ENCODE measurements at places on chromosomes 1 and 21.

- peak; percentile 55 for DNase-seq
Observed at GRCh38 chr1:42963378-42964043, 4.8 kb upstream of the SLC2A1 start.

DNA sequence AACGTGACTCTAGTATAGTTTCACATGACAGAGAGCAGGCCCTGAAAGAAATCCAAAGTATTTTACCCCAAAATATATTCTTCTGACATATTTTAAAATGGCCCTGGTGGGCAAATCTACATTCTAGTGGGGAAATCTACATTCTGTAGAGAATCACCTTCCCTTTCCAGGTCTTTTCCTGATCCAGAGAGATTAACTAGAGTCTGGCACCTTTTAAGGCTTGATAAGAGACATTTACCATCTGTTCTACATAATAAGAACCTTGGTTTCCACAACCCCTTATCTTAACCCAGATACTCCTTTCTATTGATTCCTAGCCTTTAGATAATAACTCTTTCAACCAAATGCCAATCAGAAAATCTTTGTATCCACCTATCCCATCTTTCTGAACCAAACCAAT, 17.0 kb upstream of the L1TD1 start:
- no peak for DNase-seq

GRCh38 chr1:14678011-14678638, 79.6 kb downstream of the KAZN start:
- no peak for DNase-seq

DNA sequence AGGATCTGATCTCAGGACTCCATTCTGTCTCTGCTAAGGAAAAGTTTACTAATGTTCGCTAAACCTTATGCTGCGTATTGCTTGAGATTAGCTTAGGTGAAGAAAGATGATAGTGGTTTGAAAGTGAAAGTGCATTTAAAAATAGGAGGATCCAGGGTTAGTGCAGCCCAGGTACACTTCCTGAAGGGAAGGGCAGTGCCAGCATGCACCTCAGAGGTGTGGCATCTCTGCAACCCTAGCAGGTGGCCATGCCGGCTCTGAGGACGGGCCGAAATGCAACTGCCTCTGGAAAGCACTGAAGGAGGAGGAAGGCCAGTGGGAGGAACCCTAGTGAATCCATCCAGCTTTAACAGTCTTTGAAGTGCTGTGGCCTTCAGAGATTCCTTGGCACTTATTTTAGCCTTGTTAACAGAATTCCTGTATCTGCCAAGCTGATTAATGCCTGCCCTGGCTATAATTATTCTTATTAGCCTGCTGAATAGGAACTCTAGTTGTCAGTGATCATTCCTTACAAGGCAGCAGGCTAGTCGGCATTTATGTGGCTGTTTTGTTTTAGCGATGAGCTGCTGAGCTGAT, 5.5 kb downstream of the PTGFRN start:
- no peak for DNase-seq

- DNase-seq: no peak
Observed at GRCh38 chr1:224799083-224799482, 130.4 kb upstream of the DNAH14 start.

GRCh38 chr1:54486907-54487306, 61.1 kb upstream of the ACOT11 start:
- no peak for DNase-seq

- no peak for DNase-seq
Observed at GRCh38 chr1:202645097-202645476, 65.2 kb downstream of the SYT2 start.

- no peak for DNase-seq
Observed at GRCh38 chr1:230100932-230101331, 33.9 kb downstream of the GALNT2 start.

DNA sequence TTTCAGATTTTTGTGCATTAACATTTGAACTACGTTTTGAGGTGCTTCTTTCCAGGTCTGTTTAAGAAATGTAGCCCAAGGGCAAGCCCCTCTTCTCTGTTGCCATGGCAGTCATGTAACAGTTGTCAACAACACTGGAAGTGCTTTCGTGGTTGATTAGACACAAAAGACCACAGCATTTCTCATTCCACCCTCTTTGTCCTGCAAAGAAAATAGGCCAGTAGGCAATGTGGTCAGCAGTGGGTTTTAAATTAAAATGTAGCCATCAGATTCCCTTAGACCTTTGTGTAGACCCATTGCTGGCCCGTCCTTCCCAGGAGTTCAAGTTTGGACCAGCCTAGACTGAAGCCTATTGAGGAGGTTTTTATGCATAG, 35.4 kb downstream of the VANGL1 start:
- no peak for DNase-seq

DNA sequence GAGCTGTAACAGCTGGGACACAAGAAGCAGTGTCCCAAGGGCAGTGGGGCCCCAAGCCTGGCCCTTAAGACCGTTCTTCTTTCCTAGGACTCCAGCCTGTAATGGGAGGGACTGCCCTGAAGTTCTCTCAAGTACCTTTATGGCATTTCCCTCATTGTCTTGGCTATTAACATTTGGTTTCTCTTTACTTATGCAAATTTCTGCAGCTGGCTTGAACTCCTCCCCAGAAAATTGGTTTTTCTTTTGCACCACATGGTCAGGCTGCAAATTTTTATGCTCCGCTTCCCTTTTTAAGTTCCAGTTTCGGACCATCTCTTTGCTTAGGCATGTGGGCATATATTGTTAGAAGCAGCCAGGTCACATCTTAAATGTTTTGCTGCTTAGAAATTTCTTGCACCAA, 3.1 kb upstream of the MROH9 start:
- DNase-seq: no peak

- no peak for DNase-seq
Observed at GRCh38 chr1:236746785-236747184, 48.3 kb upstream of the MTR start.

DNA sequence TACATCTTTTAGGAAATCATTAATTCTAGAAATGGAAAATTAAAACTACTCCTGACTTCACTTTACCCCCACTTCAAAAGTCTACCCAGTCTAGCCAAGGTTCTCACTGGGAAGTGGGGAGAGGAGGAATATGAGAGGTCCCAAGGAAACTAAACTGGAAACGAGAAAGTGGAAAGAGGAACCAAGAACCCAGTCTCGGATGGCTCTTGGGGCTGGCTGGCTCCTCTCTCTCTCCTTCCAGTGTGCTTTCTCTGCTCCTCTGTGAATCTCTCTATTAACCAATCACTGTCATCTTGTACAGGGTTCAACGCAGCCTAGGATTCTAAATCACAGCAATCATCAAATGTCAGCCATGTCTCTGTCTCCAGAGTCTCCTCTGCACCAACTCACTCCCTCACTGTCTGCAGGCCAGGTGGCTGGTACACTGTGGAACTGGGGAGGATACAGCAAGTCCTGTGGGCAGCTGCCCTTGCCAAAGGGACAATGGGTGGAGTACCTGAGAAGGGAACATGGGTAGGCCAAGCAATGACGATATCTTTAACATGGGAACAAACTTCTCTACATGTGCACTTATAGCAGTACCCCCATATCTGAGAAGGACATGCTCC, 33.7 kb downstream of the GNB1 start:
- no peak for DNase-seq

- no peak for DNase-seq
Observed at GRCh38 chr1:195591917-195592672, 1016.1 kb downstream of the KCNT2 start.

DNA sequence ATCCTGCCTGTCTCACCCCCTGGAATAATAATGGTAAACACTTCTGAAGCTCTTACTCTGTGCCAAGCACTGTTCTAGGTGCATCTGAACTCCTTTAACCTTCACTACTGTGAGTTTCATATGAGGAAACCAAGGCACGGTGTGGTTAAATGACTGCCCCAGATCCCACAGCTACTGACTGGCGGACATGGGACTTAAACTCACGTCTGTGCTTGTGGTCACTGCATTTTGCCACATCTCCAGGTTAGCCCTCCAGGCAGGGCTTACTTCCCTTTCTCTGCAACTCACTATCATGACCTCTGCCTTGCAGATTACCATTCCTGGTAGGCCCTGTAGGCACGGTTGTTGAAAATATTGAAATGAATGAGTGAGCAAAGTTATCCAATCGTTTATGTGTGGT, 83.4 kb downstream of the ADSS2 start:
- DNase-seq: no peak

GRCh38 chr1:20466273-20466672, 19.7 kb downstream of the CAMK2N1 start:
- DNase-seq: no peak

DNA sequence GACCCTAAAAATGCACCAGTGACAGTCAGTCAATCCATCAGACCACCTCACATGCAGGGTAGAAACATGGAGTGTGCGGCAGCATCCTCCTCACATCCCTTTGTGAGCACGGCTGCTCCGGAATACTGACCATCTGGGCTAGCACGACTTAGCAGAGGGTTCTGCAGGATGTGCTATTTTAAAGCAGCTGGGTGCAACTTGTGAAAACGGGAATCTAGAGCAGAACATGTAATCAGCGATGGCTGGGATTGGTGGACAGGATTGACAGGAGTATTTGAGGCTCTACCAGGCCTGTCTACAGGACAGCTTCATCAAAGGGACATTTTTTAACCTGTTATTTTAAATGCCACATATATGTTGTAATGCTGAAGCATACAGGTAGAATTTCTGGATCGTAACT, 16.8 kb upstream of the PLEKHM2 start:
- DNase-seq: no peak

DNA sequence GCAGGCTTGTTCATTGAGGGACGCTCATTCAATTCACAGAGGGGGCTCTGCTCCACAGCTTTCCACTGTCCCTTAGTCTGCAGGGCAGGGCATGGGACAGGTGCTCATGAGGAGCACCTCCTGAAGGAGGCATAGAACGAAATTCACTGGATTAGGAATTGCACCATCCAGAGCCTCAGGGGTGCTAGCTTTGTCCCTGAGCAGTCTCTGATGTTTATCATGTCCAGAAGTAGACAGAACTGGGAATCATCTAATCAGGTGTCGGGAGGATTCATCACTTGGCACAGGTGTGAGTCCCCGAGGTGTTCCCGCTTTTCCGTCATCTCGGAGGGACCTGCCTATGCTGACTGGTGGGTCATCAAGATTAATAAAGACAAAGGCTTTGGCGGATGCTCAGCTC, 321.4 kb downstream of the AJAP1 start:
- no peak for DNase-seq

- no peak for DNase-seq
Observed at GRCh38 chr1:39970274-39970673, 15.3 kb downstream of the MFSD2A start.

DNA sequence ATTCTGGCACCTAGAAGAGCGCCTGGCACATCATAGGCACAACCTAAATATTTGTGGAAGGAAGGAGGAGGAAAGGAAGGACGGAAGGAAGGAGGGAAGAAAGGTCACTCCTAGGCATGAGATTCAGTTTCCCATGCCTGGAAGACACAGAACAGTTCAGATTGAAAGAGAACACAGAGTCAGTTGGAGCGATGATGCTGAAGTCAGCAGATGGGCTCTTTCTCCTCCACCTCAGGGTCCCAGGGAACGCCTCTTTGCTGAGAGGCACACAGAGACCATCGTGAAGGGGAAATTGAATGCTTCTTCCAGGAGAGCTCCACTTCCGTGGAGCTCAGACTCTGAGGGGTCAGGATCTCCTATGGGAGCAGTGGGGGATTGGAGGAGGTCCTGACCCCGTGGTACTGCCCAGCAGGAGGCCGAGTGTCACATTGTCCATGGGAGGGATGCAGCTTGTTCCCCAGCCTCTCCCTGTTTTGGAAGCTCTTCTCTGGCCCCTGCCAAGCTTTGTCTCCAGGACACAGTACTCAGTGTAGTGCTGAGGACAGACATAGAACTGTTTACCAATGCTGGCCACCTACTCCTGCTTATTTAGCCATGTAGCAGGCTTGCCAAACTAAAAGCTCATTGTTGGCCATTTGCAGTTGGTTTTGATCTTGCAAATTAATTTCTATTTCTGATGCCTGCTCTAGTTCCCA, 2.4 kb downstream of the MYBPHL start:
- no peak for DNase-seq

GRCh38 chr1:31723828-31724359, 20.1 kb upstream of the COL16A1 start:
- DNase-seq: peak; percentile 57

DNA sequence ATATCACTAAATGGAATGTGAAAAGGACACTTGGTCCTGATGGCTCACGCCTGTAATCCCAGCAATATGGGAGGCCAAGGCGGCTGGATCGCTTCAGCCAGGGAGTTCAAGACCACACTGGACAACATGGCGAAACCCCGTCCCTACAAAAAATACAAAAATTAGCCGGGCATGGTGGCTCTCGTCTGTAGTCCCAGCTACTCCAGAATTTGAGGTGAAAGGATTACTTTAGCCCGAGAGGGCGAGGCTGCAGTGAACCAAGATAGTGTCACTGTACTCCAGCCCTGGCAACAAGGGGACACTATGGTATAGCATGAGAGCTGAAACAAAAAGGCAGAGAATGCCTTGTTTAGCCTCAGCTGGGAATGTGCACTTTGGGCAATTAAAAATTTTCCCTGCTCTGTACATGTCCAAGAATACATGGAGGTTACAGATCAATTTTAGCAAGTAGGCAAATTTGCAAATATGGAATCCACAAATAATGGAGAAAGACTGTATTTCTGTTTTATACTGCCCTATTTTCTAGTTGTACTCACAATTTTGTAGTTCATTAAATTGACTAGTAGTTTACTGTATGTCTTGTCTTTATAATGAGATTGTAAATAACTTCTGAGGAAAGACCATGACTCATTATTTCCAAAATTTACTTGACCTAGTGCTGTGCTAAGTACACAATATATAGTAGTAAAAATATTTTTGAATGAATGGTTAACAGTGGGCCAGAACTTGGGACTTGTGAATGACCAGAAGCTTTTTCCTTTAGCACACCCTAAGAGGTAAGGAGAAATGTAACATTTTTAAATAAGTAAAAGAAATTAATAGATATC, 2.0 kb upstream of the ANGEL2 start:
- no peak for DNase-seq

GRCh38 chr1:226934483-226935237, 5.4 kb upstream of the COQ8A start:
- no peak for DNase-seq

DNA sequence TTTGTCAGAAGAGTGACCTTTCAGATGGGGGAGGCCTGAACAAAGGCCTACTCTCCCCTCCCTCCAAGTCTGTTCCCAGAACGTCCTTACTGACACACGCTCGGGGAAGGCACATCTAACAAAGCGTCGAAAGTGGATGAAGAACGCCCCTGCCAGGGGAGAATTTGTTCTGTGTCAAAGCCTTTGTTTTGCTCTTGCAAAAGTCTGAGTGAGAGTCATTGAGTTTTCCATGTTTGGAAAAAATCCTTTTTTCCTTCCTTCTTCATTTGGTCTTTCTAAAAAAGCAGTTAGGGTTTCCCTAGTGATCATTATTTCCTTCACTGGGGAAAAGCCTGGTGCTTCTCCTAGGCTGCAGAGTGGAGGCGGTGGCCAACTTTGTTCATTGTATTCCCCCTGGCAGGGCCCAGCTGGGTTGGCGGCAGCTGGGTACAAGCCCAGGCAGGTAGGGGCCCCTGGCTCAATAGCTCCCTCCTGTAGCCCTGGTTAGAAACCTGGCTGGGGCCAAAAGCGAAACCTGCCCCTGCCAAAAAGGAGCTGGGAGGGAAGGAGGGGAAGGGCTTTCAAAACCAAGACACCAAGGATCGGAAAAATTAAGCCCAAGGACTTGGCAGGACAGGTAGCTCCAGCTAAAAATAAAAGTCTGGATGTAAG, 81.1 kb downstream of the ITPKB start:
- DNase-seq: no peak

All from right lung (tissue), 10 donors.